ENCODE measurements at places on chromosomes 11 and 22.

- DNase-seq: no peak
Measured at GRCh38 chr11:74182635-74183034, 11.5 kb downstream of the PPME1 start.

GRCh38 chr11:43504316-43504950 is 145.7 kb downstream of the TTC17 start:
- DNase-seq: peak; percentile 35

DNA sequence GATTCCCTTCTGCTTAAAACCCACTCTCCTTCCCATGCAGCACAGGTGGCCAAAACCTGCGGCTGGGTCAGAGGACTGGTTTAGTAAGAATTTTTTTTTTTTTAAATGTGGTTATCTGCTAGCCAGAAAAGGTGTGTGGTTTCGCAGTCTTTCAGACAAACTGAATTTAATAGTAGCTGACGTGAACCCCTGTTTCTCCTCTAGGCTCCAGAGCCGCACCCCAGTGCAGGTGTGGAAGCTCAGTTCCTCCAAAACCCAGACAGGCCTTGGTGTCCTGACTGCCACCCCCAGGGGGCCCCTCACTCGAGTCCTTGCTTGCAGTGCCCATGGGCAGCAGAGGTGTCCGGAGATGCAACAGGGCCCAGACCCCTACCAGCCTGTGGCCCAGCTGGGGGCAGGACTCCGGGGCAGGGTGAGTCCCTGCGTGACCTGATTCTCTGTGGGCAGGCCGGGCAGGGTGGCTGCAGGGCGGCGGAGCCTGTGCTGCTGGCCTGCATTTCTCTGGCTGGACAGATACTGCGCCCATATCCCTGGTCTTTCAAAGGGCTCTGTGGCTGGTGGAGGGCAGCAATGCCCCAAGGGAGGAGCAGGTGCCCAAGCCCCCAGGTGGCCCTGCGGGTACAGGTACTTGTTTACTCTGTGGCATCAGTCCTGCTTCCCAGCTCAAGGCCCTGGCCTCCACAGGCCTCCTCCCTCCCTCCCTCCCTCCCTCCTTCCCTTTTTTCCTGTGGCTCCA is 15.2 kb downstream of the KCNQ1 start:
- DNase-seq: no peak

GRCh38 chr11:35135222-35135621 is 3.7 kb upstream of the CD44 start:
- no peak for DNase-seq

DNA sequence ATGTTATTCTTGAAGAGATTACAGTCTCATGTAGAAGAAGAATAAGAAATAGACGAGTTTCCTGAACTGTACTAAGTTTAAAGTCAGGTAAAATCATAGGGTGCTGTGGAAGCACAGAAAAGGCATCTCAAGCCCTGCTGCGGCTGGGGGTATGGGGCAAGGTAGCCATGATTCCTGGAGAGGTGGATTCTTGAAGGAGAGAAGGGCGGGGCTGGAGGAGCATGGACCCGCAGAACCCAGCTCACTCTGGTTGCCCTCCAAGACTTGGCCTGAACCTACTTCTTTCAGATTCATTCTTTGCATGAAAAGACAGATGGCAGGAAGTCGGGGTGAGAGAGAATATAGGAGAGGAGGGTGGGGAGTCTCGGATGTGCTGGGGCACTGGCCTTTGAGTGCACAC is 57.8 kb downstream of the OPCML start:
- no peak for DNase-seq

DNA sequence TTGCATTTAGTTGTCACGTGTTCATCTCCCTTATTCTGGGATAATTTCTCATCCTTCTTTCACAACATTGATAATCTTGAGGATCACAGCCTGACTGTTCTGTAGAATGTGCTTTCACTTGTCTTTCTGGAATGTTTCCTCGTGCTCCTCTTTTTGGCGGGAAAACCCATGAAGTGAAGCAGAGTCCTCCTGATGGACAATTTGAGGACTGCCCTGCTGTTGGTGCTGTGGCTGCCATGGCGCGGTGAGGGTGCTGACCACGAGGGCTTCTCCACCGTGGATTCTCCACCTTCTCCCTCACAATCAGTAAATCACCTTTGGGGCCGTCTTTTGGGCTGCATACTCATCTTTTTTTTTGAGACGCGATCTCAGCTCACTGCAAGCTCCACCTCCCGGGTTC is 946.9 kb downstream of the BRD1 start:
- no peak for DNase-seq

GRCh38 chr11:7186190-7186589 is 65.5 kb upstream of the SYT9 start:
- DNase-seq: no peak

DNA sequence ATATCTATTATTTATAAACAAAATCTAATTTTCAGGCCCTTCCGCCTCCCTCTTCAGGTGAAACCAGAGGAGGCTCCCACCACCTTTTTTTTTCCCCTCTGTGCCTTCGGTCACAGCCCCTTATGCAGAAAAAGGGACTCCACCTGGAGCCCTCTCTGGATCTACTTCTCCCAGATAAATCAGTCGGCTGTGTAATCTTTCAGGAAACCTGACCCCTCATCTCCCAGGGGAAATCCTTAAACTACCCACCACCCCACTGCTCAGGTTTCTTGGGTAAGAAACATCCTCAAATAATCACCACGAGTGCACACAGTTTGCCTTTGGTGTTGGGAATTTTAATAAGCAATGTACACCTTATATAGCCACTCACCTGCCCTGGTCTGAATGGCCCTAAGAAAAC is 104.2 kb downstream of the NAV2 start:
- DNase-seq: no peak
